Hindlimb muscle (tissue), 1 donor: ENCODE measurements at places on chromosomes 13 and 19.
A peak's percentile ranks its signal among the peaks of the same experiment; 100 is the strongest.

DNA sequence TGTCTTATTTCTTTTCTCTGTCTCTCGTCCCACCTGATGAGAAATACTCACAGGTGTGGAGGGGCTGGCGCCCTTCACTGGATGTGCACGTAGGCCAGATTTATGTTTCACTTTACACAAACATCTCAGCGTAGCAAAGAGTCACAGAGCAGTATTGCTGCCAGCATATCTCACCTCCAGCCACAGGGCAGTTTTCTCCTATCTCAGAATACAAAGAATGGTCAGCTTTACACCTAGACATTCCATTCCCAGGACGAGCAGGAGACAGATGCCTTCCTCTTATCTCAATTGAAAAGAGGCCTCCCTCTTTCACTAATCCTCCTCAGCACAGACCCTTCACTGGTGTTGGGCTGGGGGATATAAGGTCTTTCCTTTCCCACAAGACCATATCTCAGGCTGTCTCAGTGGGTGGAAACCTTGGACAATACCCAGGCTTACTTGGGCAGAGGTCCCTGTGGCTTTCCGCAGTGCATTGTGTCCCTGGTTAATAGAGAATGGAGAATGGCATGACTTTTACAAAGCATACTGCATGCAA lies 7.2 kb upstream of the ZNF611 start:
- DNase-seq = no peak

DNA sequence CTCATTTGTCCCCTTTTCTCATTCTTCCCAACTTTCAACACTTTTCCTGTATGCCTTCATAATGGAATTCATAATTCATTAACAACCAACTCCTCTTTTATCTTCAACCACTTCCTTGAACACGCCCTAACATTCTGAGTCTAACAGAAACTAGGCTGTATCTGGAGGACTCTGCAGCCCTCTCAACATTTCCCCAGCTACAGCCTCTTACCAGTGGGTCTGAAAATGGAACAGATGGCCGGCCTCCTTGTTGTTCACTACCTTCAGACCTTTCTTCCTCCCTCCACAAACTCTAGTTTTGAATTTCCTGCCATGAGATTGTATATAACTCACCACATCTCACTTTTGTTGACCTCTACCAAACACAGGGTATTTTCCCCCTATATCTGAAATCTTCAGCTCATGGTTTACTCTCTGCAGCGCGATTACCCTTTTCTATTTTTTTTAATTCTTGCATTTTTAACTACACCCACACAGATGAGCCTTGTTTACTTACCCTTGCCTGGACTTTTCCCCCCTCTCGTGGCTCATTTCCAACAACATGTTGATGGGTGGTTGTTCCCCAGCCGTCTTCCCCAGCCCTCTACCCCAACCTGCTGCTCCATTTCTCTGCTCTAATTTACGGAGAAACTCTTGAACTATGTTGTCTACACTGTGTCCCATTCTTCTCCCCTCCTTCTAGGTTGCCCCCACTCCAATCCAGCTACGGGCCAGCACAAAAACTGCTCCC lies 846 bp downstream of the ZNF790 start:
- DNase-seq = no peak

DNA sequence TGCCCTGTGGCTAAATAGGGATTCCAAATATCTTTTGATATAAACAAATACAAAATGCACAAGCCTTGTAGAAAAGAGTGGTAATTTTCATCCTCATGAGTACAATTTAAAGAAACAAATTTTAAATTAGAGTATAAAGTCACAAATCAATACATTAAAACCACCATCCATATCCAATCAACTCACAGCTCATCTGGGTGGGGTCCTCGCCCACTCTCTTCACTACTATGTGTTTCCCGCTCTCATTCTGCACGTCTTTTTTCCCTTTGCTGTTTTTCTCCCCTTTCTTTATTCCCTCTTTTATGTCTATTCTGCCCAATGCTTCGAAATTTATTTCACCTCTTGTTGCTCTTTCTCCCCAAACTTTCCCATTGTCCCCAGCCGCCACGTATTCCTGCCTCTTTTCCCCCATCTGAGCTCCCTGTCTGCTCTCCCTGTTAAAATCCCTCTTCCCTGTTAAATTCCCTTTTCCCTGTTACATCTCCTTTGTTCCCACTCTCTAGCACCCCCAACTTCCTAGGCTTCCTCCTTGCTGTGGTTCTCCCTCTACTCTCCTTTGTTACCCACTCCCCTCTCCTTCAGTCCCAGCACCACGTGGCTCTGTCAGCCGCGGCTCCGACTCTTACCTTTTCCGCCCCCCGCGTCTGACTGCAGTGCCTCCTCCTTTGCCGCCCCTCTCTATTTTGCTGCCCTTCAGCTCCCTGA lies 1.3 kb downstream of the ZNF616 start:
- DNase-seq = peak; percentile 42

GRCh38 chr13:97000295-97000925 lies 6.1 kb upstream of the OXGR1 start:
- no peak for DNase-seq

GRCh38 chr13:50519866-50520265 lies 323.6 kb downstream of the DLEU7 start:
- DNase-seq = no peak

GRCh38 chr13:100403675-100404074 lies 184.9 kb downstream of the GGACT start:
- no peak for DNase-seq

GRCh38 chr13:41588899-41589298 lies 131.5 kb downstream of the RGCC start:
- no peak for DNase-seq

DNA sequence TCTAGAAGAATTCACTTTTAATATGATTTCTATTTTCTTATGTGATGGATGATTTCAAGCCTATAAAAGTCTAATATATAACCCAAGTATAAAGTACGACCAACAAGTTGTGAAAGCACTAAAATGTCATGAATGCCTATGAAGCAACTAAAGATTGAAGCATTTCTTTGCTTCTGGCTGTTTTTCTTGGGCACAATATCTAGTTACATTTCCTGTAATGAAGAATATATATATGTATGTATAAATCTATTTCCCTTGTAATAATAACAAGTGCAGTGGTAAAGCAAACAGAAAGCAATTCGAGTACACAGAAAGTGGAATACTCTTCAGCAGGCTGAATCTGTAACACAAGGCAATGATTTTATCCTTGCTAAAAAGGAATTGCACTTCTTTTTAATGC lies 5.4 kb downstream of the PCDH20 start:
- no peak for DNase-seq

DNA sequence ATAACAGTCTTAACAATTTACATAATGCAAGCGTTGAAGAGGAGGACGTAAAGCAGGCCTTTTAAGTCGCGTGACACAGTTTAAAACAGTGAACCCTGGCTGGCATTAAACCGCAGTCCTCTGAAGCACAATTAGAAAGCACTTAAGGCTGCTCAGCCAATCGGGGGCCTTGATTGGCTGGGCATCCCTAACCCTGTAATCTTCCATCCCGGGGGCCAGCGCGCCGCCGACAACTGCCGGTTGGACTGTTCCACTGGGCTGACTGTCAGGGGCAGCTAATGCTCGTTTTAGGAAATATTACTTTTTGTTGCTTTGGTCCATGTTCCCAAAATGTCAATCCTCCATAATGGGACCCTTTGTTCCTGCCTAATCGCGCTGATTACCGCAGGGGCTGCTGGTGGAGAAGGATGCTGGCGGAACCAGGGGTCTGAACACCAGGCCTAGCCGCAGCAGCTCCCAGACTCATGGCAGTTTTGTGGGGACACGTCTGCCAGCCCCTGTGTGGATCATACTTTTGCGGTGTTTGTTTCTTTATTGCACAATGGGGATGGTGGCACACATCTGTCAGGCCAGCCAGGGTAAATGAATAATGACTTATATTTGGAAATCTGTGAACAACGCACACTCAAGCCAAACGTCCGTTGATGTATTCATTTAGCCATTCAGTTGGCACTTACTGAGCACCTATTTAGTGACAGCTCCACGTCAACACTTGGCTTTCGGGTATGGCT lies 127.1 kb upstream of the SPACA7 start:
- DNase-seq = peak; percentile 9

DNA sequence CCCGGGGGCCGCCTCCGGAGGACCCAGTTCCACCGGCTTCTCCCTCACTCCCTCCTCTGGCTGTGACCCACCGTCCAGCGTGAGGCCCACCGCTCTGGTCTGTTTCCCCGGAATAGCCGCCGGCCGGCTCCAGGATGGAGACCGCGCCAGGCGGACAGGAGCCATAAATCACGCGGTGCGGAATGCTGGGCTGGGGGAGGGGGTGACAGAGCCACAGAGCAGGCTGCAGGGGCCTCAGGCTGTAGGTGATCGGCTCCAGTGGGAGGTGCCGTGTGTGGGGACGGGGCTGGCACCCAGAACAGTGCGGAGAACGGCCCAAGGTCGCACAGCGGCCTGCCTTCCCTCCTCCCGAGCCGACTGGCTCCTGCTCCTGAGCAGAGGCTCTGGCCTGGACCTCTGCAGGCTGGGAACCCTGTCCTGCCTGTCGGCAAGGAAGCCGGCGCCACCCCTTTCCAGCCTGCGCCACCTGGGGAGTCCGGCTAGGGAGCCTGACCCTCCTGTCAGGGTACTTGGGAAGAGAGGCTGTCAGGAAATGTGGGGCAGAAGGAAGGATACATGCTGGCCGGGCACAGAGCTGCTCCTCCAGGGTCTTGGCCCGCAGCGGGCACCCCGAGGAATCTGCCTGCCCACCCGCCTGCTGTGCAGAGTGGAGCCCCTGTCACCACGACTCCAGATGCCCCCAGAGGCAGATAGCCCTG lies 8.3 kb downstream of the PIAS4 start:
- peak; percentile 26 for DNase-seq

- peak; percentile 54 for DNase-seq
Measured at GRCh38 chr13:41458187-41458760, 924 bp downstream of the RGCC start.

DNA sequence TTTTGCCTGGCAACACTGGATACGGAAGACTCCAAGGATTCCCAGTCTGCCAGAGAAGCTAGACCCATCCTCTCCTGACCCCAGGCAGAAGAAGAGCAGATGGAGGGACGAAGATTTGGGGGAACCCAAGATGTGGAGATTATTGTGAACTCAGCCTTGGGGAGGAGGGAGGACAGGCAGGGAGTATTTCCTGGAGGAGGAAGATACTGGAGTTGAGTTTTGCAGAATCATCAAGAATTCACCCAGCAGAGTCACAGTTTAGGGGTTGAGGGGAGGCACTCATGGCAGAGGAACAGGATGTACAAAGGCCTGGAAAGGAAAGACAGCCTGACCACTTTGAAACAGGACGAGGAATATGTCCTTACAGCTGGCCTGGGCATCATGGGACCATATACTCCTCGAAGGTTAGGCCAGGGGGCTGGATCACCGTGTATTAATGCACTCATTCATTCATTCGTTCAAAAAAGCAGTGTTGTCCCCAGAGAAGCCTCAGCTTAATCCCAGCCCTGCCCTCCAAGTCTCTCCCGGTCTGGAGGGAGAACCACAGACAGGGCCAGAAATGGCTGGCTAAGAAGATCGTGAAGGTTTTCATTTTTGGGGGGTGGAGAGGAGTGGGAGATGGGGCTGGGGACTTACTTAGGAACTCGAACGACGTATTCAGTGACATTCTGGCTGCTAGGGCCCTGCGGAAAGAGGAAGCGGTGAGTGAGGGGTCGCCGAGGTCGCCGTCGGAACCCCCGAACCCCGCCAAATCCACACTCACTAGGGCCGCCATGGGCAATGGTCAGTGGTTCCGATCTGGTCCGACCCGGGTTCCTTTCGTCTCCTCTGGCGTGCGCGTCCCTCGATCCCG lies 517 bp downstream of the GTF2F1 start:
- DNase-seq = no peak

DNA sequence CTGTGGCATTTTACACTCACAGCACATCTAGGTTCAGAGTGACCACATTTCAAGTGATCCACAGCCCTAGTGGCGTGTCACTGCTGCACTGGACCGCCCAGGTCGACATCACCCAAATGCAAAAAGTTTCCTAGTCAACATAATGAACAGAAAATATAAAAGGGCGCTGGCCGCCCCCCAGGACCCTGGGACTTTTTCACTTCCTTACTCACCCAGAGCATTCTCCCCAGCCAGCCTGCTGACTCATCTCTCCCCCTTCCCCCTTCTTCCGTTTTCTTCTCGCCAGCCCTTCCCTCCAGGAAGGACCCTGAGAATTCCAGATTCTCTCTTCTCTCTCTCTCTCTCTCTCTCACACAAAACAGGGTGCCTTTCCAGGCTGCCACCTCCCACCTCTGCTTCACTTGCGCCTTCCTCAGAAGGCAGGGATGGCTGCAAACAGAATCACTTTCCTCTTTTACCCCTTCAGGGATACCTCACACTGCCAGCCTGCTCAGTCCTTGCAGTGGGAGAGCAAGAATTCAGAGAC lies 21.0 kb upstream of the GRWD1 start:
- DNase-seq = peak; percentile 45

DNA sequence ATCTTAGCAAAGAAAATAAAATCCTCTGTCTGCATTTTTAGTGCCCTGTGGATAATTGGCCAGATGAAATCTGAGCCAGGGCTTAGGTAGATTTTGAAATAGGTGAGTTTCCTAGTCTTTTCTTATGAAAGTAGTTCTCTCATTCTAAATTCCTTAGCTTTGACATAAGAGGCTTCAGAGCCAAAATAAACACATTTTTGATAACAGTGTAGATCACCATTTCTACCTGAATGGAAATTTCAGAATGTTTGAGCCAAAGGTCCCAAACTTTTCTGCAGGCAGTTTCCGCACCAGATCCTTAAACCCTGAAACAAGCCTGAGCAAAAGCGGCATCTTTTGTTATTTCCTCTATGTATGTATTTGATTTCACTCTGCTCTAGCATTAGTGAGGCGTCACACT lies 551.2 kb downstream of the EFNB2 start:
- no peak for DNase-seq

DNA sequence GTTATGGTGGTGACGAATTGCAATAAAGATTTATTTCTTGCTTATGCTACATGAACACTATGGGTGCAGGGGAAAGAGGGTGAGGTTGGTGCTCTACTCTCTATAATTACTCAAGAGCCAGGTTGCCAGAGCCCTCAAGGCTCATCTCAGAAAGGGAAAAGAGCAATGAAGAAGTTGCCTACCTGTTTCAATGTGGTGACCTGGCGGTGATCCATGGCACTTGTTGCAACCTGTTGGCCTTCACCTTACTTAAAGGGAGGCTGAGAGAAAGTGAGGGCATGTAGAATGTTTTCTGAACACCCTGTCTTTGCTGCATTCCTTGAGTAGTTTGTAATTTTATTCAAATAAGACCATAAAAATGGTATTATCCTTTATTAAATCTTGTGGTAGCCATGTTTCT lies 394.4 kb downstream of the GPC6 start:
- no peak for DNase-seq

DNA sequence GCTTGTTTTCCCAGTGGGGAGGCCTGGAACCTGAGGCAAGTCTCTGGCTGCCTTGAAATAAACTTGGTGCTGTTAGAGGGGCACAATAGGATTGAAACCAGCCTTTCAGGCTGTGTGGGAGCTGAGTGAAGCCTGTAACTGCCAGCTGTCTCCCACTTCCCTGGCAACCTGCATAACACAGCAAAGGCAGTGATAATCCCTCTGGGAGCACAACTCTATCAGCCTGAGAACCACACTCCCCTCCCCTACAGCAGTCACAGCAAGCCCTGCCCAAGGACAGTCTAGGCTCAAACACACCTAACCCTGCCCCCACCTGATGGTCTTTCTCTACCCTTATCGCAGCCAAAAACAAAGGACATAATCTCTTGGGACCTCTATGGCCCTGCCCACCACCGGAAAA lies 683.8 kb upstream of the ATXN8OS start:
- DNase-seq = no peak

- DNase-seq = no peak
Measured at GRCh38 chr13:82356667-82357410, 1525.4 kb downstream of the SLITRK1 start.
